Fibroblast of villous mesenchyme (primary cell): ENCODE measurements at places on chromosomes 12 and 14. TPM values are rescaled to one million over a fixed set of nuclear protein-coding genes. Genes with fewer than 3 reads are reported as not detected.

The BAZ1A gene
- 29.6 and 49.2 TPM in 2 replicates for total RNA-seq

The PRKD1 gene
- 11.3 and 13.8 TPM in 2 replicates for total RNA-seq

The DIO2 gene
- total RNA-seq, result 31.5 and 42.5 TPM in 2 replicates

The CLEC12A gene
- not detected in 2 replicates for total RNA-seq

The AQP2 gene
- total RNA-seq, result not detected in 2 replicates

The DAZAP2 gene
- 106 and 139 TPM in 2 replicates for total RNA-seq

The APOF gene
- not detected in 2 replicates for total RNA-seq

The IL26 gene
- not detected in 2 replicates for total RNA-seq

The ZFHX2 gene
- under 0.01 TPM in 2 replicates for total RNA-seq

The TMEM233 gene
- not detected in 2 replicates for total RNA-seq

The SERPINA9 gene
- not detected in 2 replicates for total RNA-seq

The SLC2A13 gene
- total RNA-seq, result 16.4 and 18.7 TPM in 2 replicates

The KRT77 gene
- not detected in 2 replicates for total RNA-seq

The GPRC5D gene
- total RNA-seq, result not detected in 2 replicates

The TTLL5 gene
- total RNA-seq, result 29.6 and 33.7 TPM in 2 replicates

The HOXC11 gene
- 0.86 and 2.9 TPM in 2 replicates for total RNA-seq

The LAG3 gene
- 0.43 and 0.64 TPM in 2 replicates for total RNA-seq

The RPL36AL gene
- total RNA-seq, result 175 and 217 TPM in 2 replicates

The MYO1H gene
- total RNA-seq, result not detected in 2 replicates

The EML1 gene
- total RNA-seq, result 23.8 and 34.5 TPM in 2 replicates

The PRKCH gene
- total RNA-seq, result 0.97 and 2.6 TPM in 2 replicates

The PROX2 gene
- total RNA-seq, result under 0.01 TPM in 1 of 2 replicates, not detected in the other

The IFNG-AS1 gene
- total RNA-seq, result not detected in 2 replicates

The MANSC4 gene
- not detected in 2 replicates for total RNA-seq
